Regular cardiac myocyte (primary cell): ENCODE measurements at places on chromosomes 4 and X. TPM values are rescaled to one million over a fixed set of nuclear protein-coding genes. Genes with fewer than 3 reads are reported as not detected.

Gene CLDN2
- under 0.01 TPM in 2 replicates for total RNA-seq

Gene GAGE12F
- not detected in 2 replicates for total RNA-seq

Gene PUDP
- 3.9 and 9.8 TPM in 2 replicates for total RNA-seq

Gene PPP1R2C
- not detected in 2 replicates for total RNA-seq

Gene FBXW7
- 87.8 and 184 TPM in 2 replicates for total RNA-seq

Gene DDIT4L
- total RNA-seq, result 4.6 and 6.2 TPM in 2 replicates

Gene ARR3
- not detected in 2 replicates for total RNA-seq
